Endodermal cell (in vitro differentiated cells): ENCODE measurements at places on chromosomes 2 and 18.

GRCh38 chr2:109381327-109381820 lies 232.4 kb downstream of the SEPTIN10 start:
- DNase-seq = peak; percentile 17

- no peak for DNase-seq
Measured at GRCh38 chr2:218244204-218244603, 16.6 kb upstream of the GPBAR1 start.

DNA sequence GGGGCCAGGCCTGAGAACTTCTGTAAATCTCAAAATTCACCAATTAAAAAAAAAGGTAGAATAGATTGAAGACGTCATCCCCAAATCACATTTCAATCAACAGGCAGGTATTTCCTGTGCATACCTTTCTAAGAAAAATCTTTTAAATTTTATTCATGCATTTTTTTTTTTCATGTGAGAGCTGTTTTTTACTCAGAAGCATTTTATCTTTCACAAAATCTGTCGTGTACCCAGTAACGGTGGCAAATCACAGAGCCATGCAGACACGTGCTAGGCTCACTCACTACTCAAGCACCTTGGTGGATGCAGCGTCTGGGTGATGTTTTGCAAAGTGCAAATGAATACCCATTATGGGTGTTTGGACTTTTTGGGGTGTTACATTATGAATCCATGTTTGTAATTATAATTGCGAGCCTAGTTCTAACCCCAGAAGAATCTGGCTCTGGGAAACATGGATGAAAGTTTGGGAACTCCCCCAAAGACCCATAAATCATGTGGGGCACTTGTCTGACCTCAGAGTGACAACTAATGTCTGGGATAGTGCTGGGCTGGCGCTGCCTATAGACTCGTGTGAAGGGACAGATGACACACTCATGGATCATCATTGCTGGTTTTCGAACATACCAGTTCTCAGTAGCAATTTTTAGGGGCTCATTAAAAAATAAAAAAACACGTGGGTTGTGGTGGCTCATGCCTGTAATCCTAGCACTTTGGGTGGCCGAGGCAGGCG lies 335.2 kb downstream of the LPIN1 start:
- no peak for DNase-seq

DNA sequence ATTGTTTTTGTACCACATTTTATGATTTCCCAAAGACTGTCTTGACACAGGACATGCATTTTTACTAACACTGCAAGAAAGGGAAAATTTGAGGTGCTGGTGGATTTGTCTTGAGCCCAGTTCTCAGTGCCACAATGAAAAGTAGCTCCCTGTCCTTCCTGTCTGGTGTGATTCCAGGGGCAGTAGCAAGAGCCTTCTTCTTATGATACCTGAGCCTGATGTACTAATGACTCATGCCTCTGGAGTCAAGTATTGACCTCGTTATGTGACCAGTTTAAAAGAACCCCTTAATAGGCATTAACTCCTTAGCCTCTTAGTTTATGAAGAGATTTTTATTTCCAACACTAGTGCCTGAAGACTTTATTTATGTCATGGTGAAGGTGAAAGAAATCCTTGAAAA lies 728.6 kb downstream of the SLC4A3 start:
- DNase-seq = no peak

DNA sequence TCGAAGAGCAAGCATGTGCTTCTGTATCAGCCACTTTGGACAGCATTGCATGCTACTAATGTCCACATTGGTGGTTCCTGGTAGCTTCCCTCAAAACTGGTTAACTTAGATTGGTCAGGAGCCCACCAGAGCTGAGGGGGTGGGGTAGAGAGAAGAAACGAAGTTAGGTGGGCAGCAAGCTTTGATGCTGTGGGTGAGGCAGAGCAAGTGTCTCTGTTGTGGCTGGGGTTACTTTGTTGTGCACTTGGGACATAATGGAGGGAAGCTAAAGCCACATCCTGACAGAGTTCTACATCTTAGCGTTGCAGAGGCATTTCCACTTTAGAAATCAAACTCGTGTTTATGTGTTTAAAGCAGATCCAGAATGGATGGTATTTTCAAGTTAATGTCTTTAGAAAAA lies 82.7 kb downstream of the FAM168B start:
- DNase-seq = peak; percentile 11

DNA sequence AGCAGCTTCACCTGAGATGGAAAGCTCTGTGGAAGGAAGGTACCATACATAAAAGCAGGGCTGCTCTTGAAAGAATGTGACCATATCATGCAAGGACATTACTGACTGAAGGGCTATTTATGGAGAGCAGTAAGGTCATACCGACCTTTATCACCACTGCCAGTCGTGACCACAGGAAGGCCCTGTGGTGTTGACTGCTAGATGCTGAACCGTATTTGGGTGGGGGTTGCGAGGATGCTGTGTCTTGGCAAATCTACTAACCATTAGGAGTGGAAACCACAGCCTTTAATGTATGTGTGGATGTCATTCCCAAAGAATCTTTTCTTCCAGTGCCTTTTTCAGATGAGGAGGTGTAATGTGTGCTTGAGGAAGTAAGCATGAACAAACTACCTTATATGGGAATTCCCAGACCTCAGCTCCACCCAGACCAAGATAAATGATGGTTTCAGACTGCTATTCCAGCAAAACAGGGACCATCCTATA lies 60.8 kb downstream of the LIMS1 start:
- peak; percentile 62 for DNase-seq

DNA sequence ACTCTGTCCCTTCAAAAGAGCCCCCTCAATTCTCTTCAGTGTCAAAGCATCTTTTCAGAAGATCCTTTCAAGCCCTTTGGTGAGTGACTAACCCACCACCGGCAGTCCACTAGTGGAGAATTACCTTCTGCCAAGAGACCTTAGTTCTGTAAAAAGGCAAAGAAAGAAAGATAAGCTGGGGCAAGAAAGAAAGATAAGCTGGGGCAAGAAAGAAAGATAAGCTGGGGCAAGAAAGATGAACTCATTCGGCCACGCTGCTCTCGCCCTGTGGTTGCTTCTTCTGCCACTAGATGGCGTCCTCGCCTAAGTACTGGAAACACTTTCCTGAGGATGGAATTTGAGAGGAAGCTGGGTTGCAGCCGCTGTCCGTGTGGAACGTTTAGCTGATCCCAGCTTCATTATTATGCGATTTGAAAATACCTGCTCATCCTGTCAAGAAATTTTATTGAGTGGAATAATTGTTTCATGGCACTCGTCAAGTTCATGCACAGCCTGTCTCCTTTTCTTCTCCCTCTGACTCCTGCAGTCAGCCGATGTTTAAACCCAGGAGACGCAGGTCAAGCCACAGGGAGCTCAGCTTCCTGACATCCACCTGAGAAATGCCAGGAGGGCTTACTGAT lies 17.3 kb upstream of the ANXA4 start:
- peak; percentile 97 for DNase-seq
